Activated CD4-positive, alpha-beta memory T cell treated with anti-CD3 and anti-CD28 coated beads for 36 hours (primary cell): ENCODE measurements at places on chromosomes 7 and 10. TPM values are rescaled to one million over a fixed set of nuclear protein-coding genes. Genes with fewer than 3 reads are reported as not detected.

The BEND7 gene
- total RNA-seq = not detected

The IFIT3 gene
- 15.2 TPM for total RNA-seq

The MACROH2A2 gene
- 4.8 TPM for total RNA-seq

The MSRB2 gene
- 9.4 TPM for total RNA-seq

The ZNF37A gene
- total RNA-seq = 21.0 TPM

The TRIL gene
- not detected for total RNA-seq

The GAD2 gene
- not detected for total RNA-seq

The GPR85 gene
- total RNA-seq = not detected

The HKDC1 gene
- total RNA-seq = 1.1 TPM

The TBATA gene
- not detected for total RNA-seq

The PON1 gene
- not detected for total RNA-seq

The MYL7 gene
- total RNA-seq = not detected

The SSMEM1 gene
- not detected for total RNA-seq

The GPR26 gene
- not detected for total RNA-seq

The LRGUK gene
- 0.07 TPM for total RNA-seq

The ADAMTS14 gene
- total RNA-seq = not detected

The MRPS33 gene
- 95.8 TPM for total RNA-seq

The SPDYE6 gene
- total RNA-seq = not detected

The CALCR gene
- total RNA-seq = not detected

The METTL2B gene
- total RNA-seq = 42.8 TPM

The CADPS2 gene
- not detected for total RNA-seq
